Upper lobe of right lung (tissue), 1 donor: ENCODE measurements at places on chromosomes 4 and X.
A peak's percentile ranks its signal among the peaks of the same experiment; 100 is the strongest.

DNA sequence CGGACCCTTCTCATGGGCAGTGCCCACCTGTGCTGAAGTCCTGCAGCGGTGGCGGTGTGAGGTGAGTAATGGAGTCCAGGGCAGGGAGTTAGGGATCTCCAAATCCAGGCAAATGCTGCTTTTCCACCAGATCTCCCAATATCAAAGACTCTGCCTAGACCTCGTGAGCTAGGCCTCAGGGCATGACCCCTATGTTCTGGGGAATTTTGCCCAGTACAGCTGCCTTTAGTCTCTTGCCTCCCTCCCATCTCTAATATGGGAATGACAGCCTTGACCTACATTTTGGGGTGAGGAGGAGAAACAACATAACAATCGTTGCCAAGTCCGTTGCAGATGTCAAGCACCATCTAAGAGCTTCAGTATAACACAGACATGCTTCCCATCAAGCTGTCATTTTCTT, 7.3 kb downstream of the PAK3 start:
- DNase-seq: no peak

DNA sequence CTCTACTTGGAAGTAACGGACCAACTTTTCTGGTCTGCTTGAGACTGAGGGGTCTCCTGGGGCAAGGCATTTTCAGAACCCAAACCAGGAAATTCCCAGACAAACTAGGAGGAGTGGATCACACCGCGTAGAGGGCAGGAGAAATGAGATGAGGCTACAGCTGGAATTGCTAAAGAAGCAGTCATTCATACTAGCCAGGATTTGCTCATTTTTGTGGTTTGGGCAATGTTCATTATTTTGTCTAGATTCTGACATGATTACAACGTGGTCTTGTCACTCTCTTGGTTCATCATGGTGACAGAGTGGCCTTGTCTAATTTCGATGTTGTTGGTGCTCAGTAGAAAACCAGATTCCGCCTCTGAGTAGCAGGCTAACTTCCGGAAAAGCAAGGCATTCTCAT, 63.2 kb downstream of the BANK1 start:
- DNase-seq: no peak

DNA sequence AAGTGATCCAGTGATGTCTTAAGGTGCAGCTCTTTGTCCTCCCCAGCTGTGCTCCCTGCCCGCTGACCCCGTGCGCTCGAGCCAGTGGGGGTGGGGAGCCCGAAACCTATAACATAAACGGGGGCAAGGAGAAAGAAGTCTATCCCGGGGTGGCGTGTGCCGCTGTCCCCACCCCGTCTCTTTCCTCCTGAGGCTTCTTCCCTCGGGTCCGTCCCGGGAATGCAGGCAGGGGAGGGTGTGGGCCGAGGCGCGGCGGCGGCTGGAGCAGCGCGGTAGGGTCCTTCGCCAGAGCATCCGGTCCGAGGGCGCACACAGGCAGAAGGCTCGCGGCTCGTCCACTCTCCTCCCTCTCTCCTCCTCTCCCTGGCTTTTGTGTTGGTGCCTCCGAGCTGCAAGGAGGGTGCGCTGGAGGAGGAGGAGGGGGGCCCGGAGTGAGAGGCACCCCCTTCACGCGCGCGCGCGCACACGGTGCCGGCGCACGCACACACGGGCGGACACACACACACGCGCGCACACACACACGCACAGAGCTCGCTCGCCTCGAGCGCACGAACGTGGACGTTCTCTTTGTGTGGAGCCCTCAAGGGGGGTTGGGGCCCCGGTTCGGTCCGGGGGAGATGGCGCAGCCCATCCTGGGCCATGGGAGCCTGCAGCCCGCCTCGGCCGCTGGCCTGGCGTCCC, at the start of gene RAB33A:
RAB33A (plus strand) TSS at position 517 of the 681 bp plus-strand sequence; CDS start at position 618, 101 bp downstream.
- peak; percentile 64 for DNase-seq

- DNase-seq: no peak
Measured at GRCh38 chr4:96599752-96600151, 759.9 kb downstream of the PDHA2 start.

DNA sequence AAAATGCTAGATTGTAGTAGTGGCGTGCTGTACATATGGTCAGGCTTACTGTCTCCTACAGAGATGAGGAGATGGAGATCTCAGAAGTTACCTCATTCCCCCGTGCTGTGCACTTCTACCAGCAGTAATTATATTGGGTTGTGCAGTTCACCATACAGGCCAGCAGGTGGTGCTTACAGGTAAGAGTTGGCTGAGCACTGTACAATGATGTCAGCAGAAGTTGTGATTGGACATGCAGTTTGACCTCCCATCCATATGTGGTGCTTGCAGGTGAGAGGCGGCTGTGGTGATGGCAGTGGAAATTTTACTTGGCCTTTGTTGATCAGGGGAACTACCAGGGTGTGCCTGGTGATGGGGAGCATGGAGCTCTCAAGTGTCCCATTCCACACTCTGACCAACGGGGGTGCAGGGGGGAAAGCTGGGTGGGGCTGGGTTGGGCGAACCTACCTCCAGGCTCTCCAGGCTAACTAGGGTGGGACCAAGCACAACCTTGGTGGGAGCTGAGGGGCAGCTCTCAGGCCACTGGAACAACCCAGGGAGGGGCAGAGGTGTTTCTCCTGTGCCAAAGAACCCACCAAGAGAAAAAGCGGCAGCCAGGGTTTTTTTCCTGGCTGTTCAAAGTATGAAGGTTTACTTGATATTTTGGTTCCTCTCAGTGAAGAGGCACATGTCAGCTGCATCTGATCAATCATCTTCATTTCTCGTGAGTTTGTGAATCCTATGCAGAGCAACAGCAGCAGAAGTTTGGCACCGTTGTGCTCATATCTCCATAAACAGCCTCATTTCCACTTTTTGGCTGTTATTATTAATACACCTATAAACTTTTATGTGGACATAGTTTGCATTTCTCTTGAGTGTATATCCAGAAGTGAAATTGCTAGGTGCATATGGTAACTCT, 73.8 kb upstream of the FREM3 start:
- DNase-seq: no peak

DNA sequence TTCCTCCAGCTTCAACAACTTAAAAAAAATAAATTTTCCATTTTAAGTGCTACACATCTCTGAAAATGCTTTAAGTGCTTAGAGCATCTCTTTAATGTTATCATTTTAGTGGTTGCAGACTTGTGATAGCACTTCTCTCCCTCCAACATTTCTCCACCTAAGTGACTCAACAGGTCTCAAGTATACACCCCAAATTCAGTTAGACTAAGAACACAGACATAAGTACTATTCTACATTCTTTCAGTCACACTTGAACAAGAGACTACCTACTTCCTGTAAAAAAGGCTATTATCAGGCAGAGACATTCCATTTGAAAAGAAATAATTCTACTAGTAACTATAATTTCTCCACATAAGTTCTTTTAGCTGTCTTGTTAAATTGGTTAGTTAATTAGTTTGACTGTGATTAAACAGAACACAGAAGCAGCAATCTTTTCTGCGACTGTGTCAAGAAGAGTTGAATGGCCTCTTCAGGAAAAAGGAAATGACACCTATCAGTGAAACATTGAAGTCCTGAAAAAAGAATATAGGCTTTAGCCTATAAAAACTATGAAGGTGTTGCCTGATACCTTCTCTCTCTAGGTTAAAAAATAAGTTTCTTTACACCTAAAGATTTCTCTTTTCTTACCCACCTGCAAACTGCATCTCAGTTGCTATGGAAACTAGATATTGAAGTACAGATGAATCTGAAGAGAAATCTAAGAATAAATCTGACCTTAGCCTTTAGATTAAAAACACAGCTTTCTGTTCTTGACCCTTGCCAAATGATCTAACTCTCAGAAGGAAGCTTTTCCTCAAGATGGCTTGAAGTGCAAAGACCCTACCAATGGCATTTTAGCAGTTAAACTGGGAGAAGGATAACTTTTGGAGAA, 18.0 kb downstream of the NAF1 start:
- DNase-seq: no peak

GRCh38 chr4:112172180-112172579, 26.9 kb downstream of the FAM241A start:
- no peak for DNase-seq
